ENCODE measurements at places on chromosomes 5 and 9.

DNA sequence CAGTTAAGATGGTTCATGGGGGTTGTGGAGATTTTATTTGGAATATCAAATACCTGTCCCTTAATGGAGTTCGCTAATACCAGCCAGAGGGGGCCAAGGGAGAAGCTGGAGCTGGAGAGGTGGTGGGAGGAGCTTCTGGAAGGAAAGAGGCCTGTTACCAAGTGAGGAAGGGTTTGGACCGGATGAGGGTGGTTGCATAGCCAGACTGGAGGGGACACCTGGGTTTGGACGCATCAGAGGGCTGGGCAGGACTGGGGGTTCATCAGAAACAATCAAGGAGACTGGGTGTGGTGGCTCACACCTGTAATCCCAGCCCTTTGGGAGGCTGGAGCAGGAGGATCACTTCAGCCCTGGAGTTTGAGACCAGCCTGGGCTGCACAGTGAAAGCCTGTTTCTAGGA lies 111.8 kb upstream of the IER5L start:
- DNase-seq = no peak

GRCh38 chr5:154253807-154254206 lies 63.3 kb downstream of the GALNT10 start:
- no peak for DNase-seq

DNA sequence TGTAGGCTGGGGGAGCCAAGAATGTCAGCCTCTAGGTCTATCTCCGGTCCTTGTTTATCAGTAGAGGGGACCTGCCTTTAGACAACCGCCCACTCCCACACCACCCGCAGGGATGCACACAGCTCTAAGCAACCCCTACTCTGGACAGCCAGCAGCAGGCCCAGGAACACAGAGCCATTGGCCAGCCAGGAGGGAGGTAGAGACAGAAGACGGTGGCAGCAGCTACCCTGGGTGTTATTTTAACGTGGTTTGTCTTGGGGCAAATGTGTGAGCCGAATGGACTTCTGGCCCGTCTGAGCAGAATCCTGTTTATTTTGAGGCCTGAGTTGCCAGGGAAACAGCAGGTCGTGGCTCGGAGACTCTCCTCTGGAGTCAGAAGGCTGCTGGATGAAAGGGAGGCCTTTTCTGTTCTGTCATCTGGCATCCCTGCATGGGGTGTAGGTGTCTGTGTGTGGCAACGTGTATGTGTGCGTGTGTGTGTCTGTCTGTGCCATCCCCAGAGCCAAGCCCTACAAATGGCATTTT lies 382 bp upstream of the FGF1 start:
- DNase-seq = peak; percentile 35

DNA sequence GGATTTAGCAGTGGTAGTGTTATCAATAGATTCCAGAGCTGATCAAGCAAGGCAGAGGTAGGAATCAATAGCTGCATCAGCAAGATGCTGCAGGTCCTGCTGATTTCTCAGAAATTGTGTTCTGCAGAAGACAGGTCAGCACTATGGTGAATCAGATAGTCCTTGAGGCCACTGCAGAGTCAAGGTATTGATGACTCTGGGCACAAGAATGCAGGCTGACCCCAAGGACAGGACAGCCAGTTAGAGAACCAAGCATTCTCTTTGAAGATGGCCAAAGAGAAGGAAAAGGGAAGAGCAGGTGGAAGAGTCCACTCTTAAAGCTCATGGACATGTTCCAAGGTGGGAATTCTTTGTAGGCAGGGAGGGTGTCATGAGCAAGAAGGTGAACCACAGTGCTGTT lies 28.0 kb downstream of the PRUNE2 start:
- DNase-seq = no peak

DNA sequence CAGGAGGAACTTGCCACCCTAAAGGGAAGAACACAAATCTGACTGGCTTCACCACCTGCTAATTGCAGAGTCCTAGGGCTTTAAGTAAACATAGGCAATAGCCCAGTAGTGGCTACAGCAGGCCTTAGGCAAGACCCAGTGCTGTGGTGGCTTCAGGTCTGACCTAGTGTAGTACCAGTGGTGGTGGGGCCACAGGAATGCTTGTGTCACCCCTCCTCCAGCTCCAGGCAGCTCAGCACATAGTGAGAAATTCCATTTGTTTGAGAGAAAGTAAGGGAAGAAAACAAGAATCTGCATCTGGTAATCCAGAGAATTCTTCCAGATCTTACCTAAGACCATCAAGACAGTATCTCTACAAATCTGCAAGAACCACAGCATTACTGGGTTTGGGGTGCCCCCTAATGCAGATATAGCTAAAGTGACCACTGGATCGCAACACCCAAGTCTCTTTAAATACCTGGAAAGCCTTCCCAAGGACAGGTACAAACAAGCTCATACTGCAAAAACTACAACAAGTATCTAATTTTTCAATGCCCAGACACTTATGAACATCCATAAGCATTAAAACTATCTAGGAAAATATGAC lies 102.6 kb upstream of the TRPM3 start:
- DNase-seq = no peak

DNA sequence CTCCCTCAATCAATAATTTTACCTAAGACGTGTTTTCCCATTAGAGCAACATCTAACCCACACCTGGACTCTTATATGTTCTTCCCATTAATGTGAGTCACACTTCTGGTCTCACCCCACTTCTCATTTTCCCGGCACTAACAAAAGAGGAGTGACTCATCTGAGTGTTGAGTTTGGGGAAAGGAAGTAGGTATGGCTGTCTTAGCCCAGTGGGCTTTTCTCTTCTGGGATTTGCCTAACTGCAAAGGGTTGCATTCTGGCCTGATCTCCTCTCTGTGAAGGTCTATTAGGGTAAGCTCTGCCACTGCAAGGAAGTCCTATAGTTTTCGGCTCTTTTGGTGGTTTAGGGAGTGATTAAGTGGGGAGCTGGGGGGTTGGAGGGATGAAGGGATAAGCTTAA lies 195.6 kb downstream of the KIAA0825 start:
- DNase-seq = no peak

- DNase-seq = no peak
Observed at GRCh38 chr9:127211983-127212382, 52.6 kb upstream of the GARNL3 start.

DNA sequence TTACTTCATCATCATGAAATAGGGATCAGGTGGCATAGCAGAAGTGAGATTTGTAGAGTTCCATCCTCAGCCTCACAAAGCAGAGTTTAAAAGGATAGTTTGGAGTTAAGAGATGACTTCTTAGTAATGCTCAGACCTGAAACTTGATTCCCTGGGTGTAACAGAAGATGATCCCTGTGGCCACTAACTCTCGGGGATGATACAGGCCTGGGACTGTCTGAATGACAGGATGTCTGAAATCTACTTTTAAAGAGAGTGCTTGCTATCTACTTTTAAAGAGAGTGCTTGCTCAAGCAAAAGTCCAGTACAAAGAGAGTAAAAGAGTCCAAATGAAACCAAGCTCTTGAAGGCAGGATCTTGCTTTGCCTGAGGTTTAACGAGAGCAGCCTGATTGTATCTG lies 14.6 kb downstream of the ADAMTS16 start:
- no peak for DNase-seq

DNA sequence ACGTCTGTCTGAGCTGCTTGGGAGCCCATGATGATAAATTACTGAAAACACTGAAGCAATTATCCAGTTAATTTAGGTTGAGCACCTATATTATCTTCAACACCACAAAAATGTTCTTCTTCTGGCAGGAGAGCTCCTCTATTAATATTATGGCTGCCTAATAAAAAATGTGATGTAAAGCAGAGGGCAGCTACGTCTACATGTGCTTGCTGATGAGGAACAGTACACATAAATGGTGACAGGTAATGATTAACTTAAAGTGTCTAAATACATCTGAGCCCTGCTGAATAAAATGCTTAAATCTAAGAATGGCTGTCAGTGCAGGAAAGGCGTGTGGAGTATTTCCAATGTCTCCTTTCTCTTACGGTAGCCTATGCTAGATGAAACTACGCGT lies 131.3 kb upstream of the NR3C1 start:
- no peak for DNase-seq

- no peak for DNase-seq
Observed at GRCh38 chr5:125205601-125206225, 459.3 kb upstream of the ZNF608 start.

DNA sequence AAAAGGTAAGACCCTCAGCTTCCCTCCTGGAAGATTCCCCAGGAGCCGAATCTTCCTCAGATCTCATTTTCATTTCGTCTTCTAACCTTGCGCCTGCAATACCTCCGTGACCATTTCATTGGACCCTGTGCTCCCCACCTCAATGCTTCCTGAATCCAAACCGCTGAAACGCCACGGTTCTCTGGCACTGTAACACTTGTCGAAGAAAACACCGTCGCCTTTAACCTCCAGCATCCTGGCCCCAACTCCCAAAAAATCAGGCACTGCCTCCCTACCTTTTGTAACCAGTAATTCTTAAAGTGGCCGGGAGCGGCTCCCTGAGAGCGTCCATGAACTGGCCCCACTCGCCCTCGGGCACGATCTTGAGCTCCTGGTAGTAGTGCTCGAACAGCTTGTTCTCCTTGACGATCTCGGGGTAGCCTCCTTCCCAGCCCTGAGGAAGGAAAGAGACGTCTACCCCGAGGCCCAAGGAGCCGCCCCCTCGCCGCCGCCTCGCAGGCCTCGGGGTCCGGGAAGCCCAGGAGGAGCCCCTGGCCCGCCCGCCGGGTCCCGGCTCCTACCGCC lies 438 bp downstream of the NSUN2 start:
- DNase-seq = no peak

DNA sequence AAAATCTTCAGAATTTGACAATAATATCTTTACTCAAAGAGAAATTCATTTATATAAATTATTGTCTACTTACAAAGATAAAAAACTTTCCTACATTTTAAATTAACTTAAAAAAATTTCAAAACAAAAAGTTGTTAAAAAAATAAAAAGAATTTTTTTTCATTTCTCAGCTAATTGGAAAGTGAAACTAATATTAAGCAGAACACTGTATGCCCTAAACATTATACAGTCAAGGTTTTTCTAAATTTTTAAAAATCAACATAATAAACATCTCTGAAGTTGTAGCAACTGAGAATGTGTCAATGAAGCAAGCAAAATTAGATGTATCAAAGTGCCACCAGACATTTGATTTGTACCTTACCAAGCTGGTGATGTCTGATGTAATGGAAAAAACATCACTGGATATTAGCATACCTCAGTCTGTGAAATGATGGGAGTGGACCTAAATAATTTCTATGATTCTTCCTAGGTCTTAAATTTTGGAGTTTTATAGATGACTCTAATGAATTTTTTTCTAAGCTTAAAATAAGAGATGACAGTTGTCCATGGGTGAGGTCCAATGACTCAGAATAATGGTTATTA lies 290.1 kb downstream of the ADAMTS6 start:
- no peak for DNase-seq

DNA sequence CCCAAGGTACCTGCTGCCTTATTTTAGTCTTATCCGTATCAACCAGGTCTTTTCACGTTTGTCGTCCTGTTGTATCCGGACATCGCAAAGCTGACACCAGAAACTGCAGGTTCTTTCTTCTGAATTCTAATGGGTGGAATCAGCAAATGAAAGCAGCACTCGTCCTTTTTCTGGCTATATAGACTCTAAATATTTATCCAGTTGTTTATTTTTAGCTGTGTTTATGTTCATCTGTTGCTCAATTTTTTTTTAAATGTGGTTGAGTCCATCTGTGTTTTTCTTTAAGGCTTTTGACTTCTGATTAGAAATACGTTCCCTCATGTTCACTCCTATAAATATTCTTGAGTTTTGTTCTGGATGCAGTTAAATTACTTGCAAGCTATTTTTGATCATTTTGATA lies 831.7 kb downstream of the MTRR start:
- no peak for DNase-seq

DNA sequence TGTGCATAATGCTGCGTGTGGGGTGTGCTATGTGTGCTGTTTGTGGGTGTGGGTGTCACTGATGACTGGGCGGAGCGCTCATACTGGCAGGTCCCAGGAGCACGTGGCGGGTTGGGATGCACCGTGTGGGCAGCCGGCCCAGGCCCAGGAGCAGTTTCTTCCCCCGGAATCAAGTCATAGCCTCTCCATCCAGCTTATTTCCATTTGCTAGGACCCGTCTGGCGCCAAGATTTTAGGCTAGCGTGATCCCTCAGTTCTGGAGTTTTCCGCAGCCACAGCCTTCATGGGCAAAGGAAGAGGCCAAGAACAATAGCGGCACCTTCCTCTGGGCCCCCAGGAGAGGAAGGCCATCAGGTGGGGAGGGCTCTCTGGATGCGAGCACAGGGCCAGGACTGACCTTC lies 43.3 kb upstream of the NEURL1B start:
- DNase-seq = no peak

DNA sequence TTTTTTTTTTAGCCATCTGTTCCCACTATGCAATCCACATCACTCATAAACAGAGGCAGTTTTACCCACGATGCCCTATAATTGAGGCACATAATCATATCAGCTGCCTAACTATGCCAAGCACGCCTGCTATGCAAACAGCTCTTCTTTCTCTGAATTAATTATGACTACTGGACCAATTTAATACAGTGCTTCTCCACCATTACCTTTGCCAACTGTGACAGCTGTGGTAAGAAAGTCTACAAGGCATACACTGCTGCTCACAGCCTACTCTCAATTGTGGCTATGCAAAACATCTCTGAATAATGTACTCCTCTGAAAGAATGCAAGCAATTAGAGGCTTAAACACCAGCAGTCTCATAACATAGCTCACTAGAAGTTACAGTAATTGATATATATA lies 97.1 kb downstream of the DTWD2 start:
- no peak for DNase-seq

DNA sequence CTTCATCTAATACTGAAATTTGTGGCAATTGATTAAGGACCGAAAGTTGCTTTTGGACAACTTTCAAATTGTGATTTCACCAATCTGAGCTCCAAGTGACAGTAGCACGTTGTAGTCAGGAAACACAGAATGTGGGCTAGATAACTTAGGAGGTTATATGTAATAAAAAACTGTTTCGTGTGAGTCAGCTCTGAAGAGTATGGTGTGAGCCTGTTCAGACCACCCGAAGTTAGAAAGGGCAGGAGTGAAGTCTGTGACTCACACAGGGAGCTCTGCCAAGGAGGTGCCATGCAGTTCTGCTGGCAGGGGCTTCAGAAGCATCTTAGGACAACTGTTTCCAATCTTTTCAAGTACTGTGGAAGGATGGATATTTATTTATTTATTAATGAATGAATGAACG lies 16.4 kb upstream of the ZBTB34 start:
- DNase-seq = peak; percentile 30

DNA sequence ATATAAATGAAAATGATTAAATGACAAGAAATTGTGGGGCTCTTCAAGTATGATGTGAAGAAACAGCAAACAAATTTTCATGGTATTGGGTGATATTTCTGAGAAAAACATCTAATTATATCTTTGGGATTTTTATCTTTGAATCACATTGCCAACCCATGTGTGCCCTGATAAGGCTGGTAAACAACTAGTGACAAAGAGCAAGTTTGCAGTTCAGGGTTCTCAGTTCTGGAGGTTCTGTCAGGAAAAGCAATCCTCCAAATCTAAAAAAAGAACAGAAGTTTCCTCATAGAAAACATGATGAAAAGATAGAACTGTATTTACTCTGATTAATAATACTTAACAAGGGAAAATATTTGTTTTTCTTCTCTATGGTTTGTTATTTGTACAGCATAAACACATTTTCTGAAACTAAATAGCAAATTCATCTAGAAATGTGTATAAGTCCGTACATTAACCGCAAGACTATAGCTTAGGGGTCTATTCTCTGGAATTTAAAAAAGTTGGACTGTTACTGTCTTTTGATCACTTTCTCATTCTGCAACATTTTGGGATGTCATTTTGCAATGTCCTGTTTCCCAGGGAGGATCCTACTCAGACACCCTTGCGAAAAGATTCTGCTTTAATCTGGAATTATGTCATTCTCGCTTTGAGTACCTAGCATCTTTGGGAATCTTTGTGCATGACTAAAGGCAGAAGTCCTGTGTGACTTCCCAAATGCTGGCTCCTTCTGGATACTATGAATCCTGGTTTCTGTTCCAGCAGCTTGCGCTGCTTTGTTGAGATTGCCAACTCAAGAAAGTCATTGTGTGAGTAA lies 308.5 kb downstream of the ADGRV1 start:
- DNase-seq = no peak
